ENCODE measurements at places on chromosomes 3 and 15.

DNA sequence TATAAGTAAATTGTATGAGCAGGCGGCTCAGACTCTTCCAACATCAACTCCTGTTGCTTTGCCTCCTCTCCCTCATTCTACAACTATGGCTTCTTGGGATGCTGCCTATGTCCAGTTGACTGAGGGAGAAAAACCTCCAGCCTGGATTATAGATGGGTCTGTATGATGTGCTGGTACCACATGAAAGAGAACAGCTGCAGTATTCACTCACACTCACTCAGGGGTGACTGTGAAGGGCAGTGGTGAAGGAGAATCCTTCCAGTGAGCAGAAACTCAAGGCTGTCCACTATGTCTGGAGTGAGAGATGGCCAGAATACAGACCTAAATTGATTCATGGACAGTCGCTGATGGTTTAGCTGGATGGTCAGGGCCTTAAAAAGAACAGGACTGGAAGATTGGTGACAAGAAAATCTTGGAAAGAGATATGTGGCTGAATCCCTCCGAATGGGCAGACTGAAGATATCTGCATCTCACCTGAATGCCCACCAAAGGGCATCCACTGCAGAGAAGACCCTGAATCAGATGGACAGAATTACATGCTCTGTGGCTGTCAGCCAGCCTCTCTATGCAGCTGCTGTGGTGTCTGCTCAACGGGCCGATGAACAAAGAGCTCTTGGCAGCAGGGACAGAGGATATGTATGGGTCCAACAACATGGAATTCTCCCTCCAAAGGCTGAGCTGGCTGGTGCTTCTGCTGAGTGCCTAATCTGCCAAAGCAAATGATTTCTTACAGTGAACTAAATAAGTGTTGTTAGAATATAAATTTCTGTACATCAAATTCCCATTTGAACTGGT is 1.9 kb upstream of the BCL2L10 start:
- DNase-seq = no peak

GRCh38 chr15:41259546-41260189 is 28.6 kb downstream of the CHP1 start:
- no peak for DNase-seq

DNA sequence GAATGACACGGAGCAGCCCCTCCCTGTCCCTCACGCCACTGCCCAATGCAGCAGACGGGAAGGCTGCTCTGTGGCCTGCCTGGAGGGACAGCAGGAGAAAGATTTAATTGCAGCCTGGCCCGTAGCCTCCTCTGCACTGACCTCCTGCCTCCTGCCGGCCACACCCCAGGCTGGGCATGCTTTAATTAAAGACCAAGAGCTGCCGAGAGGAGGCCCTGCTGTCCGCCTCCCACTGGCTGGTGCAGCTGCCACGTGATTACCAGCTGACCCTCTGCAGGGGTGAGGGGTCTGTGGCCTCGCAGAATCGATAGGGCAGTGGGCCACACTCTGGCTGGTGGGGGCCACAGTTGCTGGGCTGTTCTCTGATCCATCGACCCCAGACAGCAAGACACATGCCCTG is 100.2 kb upstream of the PRR23E start:
- no peak for DNase-seq

- no peak for DNase-seq
These were observed 194.3 kb downstream of the BCHE start for GRCh38 chr3:165642761-165643420.

GRCh38 chr3:5122741-5123706 is 932 bp downstream of the ARL8B start:
- DNase-seq = no peak

DNA sequence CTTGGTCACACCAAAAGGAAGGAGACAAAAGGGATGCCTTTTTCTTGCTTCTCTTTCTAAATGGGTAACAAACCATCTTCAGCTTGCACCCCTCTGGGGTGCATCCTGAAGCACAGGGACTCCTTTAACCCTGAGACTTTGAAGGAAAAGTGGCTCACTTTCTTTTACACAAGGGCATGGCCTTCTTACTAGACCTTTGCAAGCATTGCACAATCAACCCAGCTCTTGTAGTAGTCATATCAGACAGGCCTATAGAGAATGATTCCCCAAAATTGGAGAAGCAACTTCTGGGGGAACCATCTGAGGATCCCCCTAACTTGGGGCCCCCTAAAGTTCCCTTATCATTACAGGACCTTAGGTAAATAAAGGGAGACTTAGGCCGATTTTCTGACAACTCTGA is 56.1 kb upstream of the GK5 start:
- no peak for DNase-seq

- no peak for DNase-seq
These were observed 732 bp downstream of the FAM43A start for GRCh38 chr3:194686414-194686815.

Data from stimulated activated CD8-positive, alpha-beta memory T cell treated with anti-CD3 and anti-CD28 coated beads, Interleukin-7, amount 100 ng/mL, for 1 hour (primary cell).